Erythroblast (primary cell): ENCODE measurements at places on chromosomes 3 and 15.
A peak's percentile ranks its signal among the peaks of the same experiment; 100 is the strongest.

- no peak for DNase-seq
These were observed 82.2 kb upstream of the EPHA3 start for GRCh38 chr3:89025185-89025584.

DNA sequence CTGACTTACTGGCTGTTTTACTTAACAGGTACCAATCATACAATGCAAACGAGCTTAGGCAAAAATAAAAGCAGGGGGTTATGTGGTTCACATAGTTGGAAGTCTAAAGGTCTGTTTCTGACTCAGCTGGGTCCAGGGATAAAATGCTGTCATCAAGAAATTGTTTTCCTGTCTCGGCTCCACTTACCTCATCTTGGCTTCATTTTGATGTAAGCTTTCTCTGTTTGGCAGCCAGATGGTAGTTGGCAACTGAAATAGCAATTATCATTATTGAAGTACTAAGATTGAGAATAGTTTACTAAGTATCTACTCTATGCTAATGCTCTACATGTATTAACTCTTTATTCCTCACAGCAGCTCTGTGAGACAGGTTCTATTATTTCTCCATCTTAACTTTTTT, 36.8 kb upstream of the CNTN3 start:
- DNase-seq: no peak

- no peak for DNase-seq
These were observed 121.9 kb upstream of the PHLDB2 start for GRCh38 chr3:111737047-111737705.

- DNase-seq: no peak
These were observed 215.4 kb downstream of the SNRPN start for GRCh38 chr15:25170113-25170731.

- no peak for DNase-seq
These were observed 289.7 kb upstream of the TPM1 start for GRCh38 chr15:62752657-62753517.

- DNase-seq: no peak
These were observed 279.6 kb upstream of the CTDSPL start for GRCh38 chr3:37582086-37582485.

DNA sequence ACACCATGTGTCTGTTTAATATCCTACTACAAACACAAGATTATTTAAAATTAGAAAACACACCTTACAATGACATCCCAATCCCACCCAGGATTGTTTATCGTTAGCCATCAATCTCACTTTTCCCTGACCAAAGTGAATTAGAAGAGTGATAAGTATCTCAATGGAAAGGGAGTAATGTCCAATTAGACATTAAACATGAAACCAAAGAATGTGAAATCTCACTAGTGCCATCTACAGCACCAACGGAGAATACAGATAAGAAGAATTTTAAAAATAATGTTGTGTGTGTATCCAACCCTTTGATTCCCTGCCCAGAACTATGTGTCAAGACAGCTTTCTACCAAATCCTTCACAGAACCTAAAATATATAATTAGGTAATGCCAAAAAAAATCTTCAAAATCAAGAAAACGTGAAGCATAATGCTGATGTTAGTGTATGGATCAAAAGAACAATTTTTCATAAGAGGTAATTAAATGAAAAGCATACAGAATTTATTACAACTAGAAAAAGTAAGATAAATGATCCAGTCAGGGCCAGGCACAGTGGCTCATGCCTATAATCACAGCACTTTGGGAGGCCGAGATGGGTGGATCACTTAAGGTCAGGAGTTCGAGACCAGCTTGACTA, 64.2 kb downstream of the SCAPER start:
- no peak for DNase-seq

DNA sequence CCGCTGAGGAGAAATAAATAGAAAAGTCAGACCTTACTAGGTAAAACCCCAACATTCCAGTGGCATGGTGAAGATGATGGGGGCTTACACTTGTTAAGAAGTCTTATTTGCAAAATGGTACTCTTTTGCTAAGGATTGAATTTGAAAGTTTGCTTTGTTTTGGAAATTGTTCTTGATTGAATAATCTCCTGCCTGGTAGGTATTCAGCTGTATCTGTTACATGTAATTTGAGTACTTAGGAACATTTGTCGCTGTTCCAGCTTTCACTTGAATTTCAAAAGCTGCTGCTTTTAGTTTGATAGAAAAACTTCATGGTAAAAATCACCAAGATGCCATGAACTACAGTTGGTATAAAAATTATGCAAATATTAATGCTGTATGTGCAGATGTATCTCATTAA, 44.6 kb downstream of the TFG start:
- DNase-seq: no peak

DNA sequence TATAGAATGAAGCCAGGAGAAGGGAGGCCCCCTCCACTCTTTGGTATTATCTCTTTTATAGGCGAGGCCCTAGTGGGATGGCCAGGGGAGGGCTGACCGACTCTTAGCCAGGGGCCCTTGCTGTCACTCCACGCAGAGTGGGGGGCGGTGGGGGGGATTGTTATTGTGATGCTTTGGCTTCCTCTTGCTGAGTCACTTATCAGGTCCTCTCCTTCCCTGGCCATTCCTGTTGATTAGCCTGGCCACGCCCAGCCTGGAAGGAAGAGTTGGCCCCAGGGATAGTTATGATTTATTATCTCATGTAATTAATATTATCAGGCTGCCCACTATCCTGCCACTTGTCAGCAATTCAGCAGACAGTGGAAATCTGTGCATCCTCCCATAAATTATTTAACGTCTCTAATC, 25.5 kb upstream of the SKOR1 start:
- peak; percentile 13 for DNase-seq

DNA sequence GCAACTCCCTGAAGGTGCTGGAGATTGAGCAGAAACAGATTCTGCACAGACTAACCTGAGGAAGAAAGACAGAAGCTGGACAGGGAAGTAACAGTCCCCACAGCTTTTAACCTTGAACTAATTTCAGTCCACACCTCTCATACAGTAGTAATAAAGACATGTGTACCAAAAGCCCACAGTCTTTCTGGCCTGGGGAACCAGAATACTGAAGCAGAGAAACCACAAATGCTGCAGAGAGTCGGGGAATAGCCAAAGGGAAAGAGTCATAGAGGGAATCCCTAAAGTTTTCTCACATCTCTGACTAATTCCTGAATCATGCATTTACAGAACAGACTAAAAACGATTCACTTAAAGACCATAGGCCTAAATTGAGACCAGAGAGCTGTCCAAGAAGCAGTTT, 503.4 kb upstream of the NECTIN3 start:
- DNase-seq: no peak

- no peak for DNase-seq
These were observed 107.8 kb downstream of the ANP32A start for GRCh38 chr15:68712886-68713285.
